ENCODE measurements at places on chromosomes 16 and 17.
A peak's percentile ranks its signal among the peaks of the same experiment; 100 is the strongest.

DNA sequence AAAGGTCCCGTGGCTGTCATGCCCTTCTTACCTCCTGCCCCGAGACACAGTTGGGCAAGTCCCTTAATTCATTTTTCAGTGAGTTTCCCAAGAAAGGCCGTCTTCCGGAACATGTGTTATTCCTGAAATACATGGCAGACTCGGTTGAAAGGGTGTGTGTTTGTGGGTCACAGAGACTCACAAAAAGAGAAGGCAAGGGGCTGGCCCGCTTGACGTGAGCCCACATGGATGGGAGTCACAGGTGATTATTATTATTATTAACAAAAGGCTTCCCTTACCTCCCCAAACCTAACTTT lies 34.1 kb upstream of the CCR7 start:
- DNase-seq: no peak

GRCh38 chr17:72173499-72174116 lies 52.8 kb downstream of the SOX9 start:
- no peak for DNase-seq

DNA sequence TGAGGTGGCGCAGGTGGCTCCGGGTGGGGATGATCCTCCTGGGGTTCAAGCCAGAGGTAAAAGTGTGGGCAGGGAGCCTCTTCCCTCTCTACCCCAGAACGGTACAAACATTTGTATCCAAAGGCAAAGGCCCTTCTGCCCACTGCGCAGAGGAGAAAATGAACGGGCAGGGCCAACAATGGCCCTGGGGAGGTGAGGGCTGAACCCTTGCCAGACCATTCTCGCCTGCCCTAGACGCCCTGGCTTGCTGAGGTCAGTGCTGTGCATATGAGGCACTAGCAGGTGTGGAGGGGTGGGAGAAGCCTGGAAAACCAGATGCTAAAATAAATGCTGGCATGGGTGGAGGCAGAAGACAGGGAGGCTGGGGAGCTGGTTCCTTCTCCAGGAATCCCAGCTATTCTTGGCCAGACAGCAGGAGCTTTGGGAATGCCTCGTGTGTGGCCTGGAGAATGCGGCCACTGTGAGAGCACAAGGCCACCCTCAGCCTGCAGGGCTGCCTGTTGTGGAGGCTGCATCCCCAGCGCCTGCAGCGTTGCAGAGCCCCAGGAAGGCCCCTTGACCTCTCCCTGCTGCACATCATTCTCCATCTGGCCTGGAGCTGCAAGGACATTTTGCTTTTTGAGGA lies 4.5 kb downstream of the C17orf50 start:
- no peak for DNase-seq

DNA sequence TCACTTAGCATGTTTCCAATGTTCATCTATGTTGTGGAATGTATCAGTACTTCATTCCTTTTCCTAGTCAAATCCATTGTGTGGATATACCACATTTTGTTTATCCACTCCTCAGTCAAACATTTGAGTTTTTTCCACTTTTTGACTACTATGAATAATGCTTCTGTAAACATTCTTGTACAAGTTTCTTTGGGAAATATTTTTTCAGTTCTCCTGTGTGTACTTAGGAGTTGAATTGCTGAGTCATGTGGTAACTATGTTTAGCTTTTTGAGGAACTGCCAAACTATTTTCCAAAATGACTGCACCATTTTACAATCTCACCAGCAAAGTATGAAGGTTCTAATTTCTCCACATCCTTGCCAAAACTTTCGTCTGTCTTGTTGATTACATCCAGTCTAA lies 223.7 kb upstream of the AXIN2 start:
- peak; percentile 20 for DNase-seq

DNA sequence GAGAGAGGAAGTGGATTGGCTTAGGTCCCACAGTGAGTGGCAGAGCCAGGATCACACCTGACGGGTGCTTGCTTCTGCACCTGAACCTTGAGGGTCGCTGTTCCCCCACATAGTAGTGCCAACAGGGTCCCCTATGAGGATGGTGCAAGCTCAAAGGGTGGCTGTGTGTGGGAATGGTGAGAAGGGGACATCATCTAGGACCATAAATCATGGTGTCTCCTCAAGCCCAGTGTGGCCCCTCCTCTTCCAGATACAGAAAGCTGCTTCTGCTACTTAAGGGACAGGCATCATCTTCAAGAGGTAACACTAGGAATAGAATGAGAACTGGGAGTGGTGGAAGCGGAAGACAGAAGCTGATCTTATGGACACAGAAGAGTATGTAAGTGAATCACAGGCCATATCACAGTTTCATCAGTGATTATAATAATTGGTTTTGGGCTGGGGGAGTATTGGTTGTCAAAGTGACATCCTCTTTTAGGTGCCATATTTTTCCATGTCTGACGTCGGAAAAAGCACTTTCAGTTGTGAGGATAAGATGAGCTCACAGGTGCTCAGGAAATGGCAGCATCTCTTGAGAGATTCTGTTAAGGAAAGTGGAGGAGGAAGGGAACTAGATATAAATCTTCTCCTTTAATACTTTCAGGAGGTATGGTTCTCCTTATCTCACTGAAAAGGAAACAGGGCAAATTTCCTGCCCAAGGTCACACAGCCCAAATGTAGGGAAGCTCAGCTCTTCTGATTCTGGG lies 83.2 kb upstream of the HNF1B start:
- no peak for DNase-seq

DNA sequence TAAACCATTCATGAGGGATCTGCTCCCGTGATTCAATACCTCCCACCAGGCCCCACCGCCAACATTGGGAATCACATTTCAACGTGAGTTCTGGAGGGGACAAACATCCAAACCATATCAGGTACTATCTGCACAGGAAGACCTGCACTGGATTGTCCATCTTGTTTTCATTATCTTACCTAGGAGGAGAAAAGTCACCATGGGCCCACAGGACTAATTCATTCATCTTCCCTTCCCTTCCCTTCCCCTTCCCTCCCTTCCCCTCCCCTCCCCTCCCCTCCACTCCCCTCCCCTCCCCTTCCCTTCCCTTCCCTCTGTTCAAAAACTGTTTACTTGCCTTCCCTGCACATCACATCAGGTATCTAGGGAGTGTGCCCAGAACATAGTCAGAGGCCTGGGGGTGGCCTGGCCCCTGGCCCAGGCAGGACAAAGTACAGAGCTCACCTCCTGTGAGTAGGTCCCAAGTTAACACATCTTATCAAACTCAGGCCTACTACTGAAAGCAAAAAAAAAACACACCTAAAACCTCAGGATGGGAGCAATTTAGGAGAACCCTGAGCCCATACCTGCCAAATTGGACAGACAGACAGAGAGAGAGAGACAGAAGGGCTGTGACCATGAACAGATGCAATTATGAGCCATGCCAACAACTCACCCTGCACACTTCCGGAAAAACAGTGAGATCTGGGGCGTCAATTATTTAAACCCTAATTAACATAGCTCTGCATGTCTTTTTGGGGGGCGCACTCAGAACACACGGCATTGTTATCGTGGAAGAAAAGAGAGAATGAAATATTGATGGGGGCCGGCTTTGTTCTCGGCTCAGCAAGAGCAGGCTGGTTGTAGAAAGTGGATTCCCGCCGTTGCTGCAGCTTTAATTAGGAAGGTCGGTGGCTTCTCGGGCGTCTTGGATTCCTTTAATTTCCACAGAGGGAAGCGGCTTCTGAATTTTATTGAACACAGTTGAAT lies 151.2 kb downstream of the IRX5 start:
- no peak for DNase-seq

- DNase-seq: no peak
These were observed 33.3 kb downstream of the TNFRSF13B start for GRCh38 chr17:16938496-16939207.

GRCh38 chr16:79656553-79657115 lies 56.1 kb upstream of the MAF start:
- no peak for DNase-seq

- DNase-seq: no peak
These were observed 15.9 kb downstream of the JPH3 start for GRCh38 chr16:87618216-87618615.

GRCh38 chr17:72426948-72427760 lies 306.3 kb downstream of the SOX9 start:
- DNase-seq: no peak

DNA sequence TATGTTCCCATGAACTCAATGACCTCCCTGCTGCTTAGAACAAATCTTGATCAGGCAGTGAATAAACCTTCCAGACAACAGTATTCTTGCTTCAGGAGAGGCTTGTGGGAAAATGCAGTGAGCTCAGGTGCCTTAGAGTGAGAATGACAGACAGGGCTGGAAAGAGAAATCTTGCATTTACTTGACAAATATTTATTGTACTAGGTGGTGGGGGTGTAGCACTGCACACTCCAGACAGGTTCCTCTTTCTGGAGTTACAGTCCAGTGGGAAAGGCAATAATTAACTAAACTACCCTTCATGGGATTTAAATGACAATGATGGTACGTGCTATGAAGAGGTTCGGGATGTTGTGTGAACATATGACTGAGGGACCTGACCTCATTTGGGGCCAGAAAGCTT lies 182.9 kb downstream of the SHISA9 start:
- DNase-seq: no peak

DNA sequence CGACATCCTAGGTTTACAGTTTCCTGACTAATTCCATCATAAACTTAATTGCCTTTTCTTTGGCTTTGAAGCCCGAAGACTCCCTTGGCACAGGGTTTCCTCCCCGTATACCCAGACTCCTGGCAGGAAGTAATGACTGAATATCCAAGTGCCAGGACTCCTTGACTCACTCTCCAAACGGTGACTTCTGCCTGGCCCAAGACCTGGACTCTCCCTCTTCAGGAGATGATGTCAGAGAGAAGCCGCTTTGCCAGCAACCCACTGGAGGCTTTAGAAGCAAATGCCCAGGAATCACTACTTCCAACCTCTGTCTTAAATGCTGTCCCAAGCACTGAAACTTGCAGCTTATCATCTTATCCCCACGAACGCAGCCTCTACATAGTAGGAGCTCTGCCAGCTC lies 146.5 kb downstream of the RGS9 start:
- no peak for DNase-seq

DNA sequence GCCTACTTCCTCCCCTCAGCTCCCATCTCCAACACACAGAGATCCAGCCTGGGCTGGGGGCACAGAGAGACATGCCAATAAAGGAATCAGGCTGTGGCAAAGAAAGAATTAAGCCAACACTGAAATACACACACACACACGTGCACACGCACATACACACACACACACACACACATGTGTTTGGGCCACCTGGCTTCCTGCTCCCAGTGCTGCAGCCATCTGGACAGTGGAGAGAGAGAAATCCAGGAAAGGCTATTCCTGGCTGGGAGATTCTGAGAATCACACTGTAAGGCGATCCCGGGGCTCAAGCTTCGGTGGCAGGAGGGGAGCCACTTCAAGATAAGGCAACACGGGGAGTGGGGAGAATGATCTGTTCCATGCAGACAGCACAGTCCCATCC lies 72.4 kb downstream of the NOG start:
- no peak for DNase-seq

GRCh38 chr16:58499615-58500351 lies at the start of gene NDRG4:
Gene NDRG4, plus strand, starts transcription at chr16:58500143. Its CDS starts 106 bp downstream, at chr16:58500249.
- peak; percentile 83 for DNase-seq

GRCh38 chr16:12801511-12802042 lies 2.1 kb downstream of the CPPED1 start:
- no peak for DNase-seq

DNA sequence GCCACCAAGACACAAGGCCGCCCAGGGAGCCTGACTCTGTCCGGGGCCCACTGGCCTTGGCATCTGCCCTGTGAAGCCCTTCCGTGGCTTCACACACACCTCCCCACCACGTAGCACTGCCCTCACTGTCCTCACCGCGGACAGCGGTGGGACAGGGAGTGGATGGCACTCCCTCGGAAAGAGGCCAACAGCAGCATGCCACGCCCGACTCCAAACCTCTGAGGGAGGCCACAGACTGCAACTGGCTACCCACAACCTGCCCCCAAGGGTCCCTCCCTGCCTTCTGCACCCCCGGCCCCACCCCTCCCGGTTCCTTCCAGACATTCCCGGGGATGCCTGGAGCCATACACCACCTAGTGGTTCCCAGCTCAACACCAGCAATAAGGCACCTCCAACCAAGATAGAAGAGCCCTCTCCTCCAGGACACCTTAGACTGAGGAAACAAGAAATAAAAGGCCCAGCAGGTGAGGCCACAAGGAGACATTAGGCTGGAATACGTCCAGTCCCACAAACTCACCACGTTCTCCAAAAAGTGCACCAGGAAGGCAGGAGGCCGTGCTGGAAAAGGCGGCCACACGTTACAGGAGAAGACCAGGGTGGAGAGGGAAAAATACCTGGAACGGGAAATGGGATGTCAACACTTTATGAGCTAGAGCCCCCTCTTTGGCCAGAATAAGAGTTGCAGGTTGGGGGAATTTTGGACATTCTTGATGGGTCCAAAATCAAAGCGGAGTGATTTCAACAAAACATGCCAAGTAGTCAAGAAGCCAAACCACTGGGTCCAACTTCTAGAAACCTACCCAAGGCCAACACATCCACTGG lies 310.0 kb downstream of the SOX9 start:
- DNase-seq: no peak

- no peak for DNase-seq
These were observed 18.0 kb upstream of the GAS7 start for GRCh38 chr17:10216213-10216938.

DNA sequence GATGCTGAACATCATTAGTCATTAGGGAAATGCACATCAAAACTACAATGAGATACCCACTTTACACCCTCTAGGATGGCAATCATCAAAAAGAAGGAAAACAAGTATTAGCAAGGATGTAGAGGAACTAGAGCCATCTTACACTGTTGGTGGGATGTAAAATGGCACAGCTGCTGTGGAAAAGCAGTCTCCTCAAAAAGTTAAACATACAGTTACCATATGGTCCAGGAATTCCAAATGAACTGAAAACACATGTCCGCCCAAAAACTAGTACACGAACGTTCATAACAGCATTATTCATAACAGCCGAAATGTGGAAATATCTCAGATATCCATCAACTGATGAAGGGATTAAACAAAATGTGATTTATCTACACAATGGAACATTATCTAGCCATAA lies 7.0 kb downstream of the FBF1 start:
- DNase-seq: no peak

- no peak for DNase-seq
These were observed 5.2 kb upstream of the KRT25 start for GRCh38 chr17:40760105-40761016.

DNA sequence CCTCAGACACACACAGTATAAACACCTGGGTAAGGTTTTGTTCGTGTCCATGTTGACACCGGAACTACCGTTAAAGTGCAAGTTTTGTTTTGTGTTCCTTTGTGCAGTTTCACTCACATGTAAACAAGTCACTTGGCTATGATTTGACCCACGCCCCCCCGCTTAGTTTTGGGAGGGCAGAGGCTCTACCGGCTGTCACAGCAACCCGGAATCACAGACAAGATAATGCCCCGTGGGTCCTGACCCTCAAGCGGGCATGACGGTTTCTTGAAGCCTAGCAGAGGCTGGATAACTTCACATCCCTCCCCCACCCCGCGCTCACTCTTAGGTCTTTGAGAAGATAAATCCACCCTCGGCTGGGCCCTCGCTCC lies 1.7 kb downstream of the RASD1 start:
- no peak for DNase-seq

- peak; percentile 69 for DNase-seq
These were observed 26.6 kb upstream of the KCNG4 start for GRCh38 chr16:84266451-84266850.

Data from HTR-8/SVneo (cell line).